ENCODE measurements at places on chromosomes 16 and 17. TPM values are rescaled to one million over a fixed set of nuclear protein-coding genes. Genes with fewer than 3 reads are reported as not detected.

DNA sequence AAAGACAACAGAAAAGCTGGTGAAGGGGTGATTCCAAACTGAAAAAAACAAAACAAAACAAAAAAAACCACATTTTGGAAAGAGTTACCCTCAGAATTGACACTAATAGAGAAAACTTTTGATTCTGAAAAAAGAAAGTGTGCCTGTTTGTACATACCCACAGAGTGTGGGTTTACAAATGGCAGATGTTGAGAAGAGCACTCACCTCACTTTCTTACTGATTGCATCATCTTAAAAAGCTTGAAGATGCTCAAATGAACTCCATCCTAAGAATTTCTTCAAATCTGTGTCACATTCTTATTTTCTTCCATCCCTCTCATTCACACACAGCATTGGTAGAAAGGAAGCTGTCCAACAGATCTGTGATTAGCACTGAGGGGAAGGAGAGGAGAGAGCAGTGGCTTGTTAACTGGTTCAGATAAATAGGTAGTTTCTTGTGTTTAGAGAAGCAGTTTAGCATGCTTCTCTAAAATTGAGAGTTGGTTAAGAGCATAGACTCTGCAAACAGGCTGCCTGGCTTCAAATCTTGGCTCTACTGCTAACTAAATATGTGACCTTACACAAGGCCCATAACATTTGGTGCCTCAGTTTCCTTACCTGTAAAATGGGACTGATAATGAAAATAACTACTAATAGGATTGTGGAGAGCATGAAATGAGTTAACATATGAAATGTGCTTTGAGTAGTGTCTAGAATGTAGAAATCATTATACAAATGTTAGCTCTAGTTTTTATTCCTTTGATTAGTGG is 6.9 kb downstream of the GNAO1 start:
- no peak for DNase-seq

The PFAS gene
- total RNA-seq, result 34.3 TPM

The PRR29 gene
- 2.0 TPM for total RNA-seq

The PHAF1 gene
- total RNA-seq, result 18.3 TPM

The TNFSF13 gene
- total RNA-seq, result 1.5 TPM

Measured in glomerular endothelial cell (primary cell).